ENCODE measurements at places on chromosomes 7 and 10. TPM values are rescaled to one million over a fixed set of nuclear protein-coding genes. Genes with fewer than 3 reads are reported as not detected.

HPSE2 gene
- polyA plus RNA-seq: 0.61 TPM

NANOS1 gene
- 5.8 TPM for polyA plus RNA-seq

GRCh38 chr10:68595513-68595912, 35.4 kb downstream of the TET1 start:
- H3K4me3 ChIP-seq: no peak overlapping the region
- H3K27me3 ChIP-seq: no peaks in the 10 kb centered on the region
- peaks cover 8% of the 10 kb centered on the region for H3K4me1 ChIP-seq
- no peaks in the 10 kb centered on the region for H3K36me3 ChIP-seq
- H3K27ac ChIP-seq: no peak overlapping the region

DNA sequence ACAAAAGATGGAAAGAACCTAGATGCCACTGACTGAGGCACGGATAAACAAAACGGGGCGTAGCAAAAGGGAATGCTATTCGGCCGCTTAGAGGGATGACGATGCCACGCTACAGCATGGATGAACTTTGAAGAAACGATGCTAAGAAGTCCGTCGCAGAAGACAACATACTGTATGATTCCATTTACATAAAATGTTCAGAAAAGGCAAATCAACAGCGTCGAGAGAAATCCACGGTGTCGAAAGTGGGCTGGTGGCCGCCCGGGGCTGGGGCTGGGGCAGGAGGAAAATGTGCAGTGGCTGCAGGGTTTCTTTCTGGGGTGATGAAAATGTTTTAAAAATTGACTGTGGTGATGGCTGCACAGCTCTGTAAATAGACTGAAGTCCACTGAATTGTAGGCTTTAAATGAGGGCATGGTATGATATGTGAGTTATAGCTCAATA, 24.1 kb downstream of the GNA12 start:
- no peaks in the 10 kb centered on the region for H3K36me3 ChIP-seq
- H3K27ac ChIP-seq: peak overlapping the region; percentile 77
- DNase-seq: no peak
- peaks cover 68% of the 10 kb centered on the region for H3K4me1 ChIP-seq
- no peaks in the 10 kb centered on the region for H3K27me3 ChIP-seq

Data from stomach (tissue), 19 donors.